Gastrocnemius medialis (tissue), 4 donors: ENCODE measurements at places on chromosomes 16 and 17. TPM values are rescaled to one million over a fixed set of nuclear protein-coding genes. Genes with fewer than 3 reads are reported as not detected.

DNA sequence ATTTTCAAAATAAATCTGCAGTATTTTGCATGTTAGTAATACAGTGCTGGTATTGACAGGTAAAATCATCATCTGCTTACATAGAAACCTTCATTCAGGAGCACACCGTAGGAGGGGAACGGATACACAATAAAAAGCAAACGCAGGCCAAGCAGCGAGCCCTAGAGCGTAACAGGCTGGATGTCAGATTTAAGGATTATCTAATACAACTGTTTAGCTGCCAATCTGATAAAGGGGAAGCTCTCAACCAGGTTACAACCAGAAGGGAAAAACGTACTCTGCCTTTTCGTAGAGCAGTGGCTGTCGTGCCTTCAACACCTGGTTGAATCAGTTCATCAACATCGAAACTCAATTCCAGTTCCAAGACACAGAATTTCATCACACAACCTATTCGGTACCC is 16.4 kb upstream of the CUEDC1 start:
- no peak for DNase-seq

- DNase-seq = no peak
Measured at GRCh38 chr17:65542610-65543009, 18.8 kb downstream of the AXIN2 start.

The TMEM114 gene
- total RNA-seq = not detected

GRCh38 chr16:67246081-67246755 is 1.1 kb downstream of the FHOD1 start:
- peak; percentile 69 for DNase-seq

- no peak for DNase-seq
Measured at GRCh38 chr17:81028506-81028858, 6.5 kb upstream of the BAIAP2 start.

DNA sequence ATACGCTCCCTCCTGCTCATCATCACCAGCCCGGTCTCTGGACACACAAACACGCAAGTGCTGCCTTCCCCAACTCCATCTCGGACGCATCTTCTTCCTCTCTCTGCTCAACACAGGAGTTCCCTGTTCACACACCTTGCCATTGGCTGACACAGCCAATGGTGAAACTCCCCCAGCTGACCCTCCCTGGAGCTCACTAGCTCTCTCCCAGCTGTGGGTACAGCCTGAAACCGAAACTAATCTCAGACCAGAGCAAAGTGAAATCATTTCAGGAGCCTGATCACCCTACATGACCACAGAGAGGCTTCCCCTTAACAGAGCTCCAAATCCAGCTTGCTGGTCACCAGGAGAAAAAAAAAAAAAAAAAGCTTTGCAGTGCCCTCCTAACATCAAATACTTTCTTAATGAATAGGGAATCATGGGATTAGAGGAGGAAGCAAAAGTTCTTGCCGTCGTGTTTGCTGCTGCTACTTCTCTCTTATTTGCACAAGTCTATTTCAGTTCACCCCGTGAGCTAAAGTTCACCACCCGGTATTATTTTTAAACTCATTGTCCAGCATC is 8.3 kb downstream of the CUEDC1 start:
- DNase-seq = peak; percentile 70

The CLDN7 gene
- not detected for total RNA-seq
